ENCODE measurements at places on chromosomes 7 and 10. TPM values are rescaled to one million over a fixed set of nuclear protein-coding genes. Genes with fewer than 3 reads are reported as not detected.

GRCh38 chr7:119647286-119647685 lies 625.7 kb upstream of the KCND2 start:
- no peak for DNase-seq

DNA sequence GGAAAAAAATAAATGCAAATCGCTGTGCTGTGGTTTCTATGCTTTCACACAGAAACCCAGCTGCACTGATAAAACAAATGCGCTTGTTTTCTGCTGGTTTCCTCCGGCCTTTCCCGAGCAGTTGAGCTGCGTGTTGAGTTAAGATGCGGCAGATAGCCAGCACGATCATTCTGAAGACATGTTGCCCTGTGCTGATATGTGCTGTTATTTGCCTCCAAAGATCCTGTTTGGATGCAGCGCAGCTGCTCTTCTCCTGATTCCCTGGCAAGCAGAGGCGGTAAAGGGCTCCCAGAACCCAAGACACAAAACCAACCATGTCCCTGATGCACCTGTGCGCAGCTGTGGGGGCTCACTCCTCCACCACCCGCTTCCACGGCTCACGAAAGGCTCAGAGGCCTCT lies 225.4 kb downstream of the PAXIP1 start:
- no peak for DNase-seq

- DNase-seq: no peak
These were observed 13.4 kb downstream of the NUDT1 start for GRCh38 chr7:2255145-2256139.

DNA sequence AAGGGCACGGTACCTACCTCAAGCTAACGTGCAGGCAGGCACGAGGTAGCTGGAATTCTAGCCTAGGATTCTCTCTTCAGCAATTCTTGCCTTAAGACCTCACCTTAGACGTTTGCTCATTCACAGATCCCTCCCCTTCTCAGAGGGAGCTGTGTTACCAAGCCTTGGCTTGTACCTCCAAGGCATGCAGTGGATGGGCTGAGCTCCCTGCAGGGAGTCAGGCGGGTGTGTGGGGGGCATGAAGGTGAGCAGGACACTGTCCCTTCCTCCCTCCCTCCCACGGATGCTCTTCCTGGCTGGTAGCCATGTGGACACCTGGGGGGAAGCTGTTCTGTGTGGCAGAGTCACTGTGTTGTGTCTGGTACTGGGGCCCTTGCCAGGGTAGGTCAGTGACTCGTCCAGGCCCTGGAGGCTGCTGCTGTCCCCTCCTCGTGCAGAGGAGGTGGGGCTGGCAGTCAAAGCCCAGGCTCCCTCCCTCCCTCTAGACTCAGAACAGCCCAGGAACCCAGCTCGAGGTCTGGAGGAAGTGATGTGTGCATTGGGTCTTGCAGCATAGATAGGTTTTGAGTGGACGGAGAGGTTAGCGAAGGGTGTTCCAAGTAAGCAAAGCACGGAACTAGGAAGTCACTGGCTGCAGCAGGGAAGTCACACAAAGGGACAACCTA lies 222.2 kb upstream of the SH2B2 start:
- no peak for DNase-seq

DNA sequence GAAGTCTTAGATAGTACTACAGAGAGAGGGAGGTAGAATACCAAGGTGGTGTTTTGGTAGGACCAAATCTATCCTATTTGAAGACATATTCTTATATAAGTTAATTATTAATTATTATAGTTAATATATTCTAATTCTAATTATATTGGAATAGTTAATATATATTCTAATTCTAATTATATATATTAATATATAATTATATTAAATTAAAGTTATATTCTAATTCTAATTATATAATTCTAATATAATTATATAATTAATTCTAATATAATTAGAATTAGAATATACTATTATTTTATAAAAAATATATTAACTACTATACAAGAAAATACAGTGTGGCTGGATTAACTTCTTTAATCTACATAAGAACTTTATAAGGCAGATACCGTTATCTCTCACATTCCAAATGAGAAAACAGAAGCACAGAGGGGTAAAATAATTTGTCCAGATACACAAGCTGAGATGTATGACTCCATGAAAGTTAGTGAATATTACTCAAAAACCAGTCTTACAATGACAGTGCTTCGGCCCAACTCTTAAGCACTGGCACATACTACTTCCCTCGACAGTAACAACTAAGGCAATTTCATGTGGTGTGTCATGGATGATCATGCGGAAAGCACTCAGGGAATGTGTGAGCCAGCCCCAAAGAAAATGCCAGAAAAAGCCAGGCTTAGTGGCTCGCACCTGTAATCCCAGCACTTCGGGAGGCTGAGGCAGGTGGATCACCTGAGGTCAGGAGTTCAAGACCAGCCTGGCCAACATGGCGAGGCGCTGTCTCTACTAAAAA lies 42.6 kb downstream of the TYW1B start:
- DNase-seq: no peak

GRCh38 chr10:133229265-133230043 lies 563 bp upstream of the UTF1 start:
- no peak for DNase-seq

DNA sequence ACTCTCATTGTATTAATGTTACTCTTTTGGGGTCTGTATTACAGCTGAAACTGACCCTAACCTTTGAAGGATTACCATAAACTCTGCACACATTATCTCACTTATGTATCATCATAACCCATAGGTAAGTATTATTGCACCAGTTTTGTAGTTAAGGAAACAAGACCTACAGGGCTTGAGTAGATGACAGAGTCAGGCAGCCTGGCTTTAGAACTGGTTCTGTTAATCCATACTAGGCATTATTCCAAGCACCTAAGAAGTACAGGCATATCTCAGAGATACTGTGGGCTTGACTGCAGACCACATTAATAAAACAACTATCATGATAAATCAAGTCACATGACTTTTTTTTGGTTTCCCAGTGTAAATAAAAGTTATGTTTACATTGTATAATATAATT lies 17.1 kb upstream of the AKR1B1 start:
- DNase-seq: no peak

GRCh38 chr10:75101416-75102251 lies 9.8 kb upstream of the SAMD8 start:
- DNase-seq: no peak

DNA sequence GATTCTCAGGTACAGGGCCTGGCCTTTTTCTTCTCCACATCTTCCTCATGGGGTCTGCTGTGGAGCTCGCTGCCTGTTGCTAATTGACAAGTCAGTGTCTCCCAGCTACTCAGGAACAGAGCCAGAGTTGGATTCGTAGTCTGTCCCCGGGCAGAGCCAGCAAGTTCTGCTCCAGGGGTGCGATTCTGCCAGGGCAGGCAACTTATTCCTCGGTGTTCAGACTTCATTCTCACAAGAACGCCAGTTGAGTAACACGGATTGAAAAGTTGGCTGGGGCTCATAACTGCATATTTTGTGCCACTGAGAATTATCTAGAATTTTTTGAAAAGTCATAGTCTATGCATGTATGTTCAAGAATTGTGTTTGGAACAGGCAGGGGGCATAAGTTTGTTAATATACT lies 336.7 kb upstream of the NPVF start:
- DNase-seq: no peak

GRCh38 chr10:128575761-128576160 lies 449.5 kb upstream of the MKI67 start:
- DNase-seq: no peak

- DNase-seq: no peak
These were observed 356.5 kb upstream of the ZNF32 start for GRCh38 chr10:44004913-44005787.

GRCh38 chr7:31476073-31476745 lies 37.7 kb upstream of the ITPRID1 start:
- no peak for DNase-seq

GRCh38 chr10:70847659-70848360 lies 32.1 kb downstream of the SGPL1 start:
- DNase-seq: no peak

DNA sequence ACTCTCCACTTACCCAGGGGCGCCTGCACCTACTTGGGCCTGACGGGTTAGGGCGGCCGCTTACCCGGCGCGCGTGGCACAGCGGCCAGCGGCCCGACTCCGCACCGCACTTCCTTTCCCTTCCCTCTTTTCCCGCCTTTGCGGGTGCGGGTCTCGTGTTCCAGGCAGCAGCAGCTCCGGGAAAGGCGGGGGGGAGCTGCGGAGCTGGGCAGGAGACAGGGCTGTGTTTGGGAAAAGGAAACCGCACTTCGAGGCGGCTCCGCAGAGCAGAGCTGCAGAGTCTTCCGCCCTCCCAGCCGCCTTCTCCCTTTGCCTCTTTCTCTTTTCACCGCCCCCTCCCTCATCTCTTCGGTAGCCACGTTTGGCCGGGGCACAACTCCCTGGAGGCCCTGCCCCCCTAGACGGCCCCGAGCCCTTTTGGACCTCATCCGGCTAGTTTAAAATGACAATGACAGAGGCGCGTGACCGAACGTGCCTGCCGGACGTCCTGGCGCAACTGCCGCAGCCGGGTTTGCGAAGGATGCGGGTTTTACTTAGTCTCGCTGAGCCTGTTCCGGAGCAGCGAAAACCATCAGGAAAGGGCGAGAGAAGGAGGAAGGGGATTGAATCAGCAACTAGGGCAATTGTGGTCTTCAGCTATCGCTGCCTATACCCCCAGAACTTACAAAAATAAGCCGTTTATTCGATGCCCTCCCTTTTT lies 7.9 kb upstream of the PAX2 start:
- no peak for DNase-seq

GRCh38 chr10:99341860-99342490 lies 12.8 kb downstream of the CNNM1 start:
- DNase-seq: no peak

- DNase-seq: no peak
These were observed 5.9 kb upstream of the LDB3 start for GRCh38 chr10:86662186-86663045.

DNA sequence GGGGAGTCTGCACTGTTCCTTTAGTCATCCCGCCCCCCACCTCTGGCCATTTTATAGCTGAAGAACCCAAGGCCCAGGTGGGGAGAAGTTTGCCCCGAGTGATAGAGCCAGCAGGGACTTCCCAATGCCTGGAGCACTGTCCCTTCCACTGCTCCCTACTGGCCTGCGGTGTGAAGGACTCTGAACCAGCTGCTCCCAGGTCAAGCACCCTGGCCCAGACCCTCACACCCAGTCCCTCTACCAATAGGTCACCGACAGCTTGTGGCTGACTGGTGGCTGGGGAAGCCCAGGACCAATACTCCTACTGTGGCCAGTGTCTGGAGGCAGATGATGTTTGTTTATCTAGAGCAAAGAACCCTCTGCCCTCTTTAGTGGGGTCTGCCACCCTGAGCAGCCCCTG lies 167.9 kb downstream of the LCOR start:
- DNase-seq: no peak

DNA sequence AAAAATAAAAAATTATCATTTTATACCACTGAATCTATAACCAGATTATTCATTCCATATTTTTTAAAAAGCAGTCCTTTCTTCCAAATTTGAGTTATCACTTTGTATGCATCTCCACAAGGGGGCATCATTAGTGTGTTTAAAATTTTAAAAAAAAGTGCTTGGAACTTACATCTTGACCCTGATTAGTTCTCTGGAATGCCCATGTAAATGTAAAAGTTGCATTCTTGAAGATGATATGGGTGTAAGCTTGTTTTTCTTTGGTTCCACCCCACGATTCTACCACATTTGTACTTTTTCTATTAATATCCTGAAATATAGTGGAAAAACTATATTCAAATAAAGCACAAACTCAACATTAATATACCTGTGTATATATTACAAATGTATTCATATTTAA lies 144.9 kb downstream of the ELAPOR2 start:
- no peak for DNase-seq

- DNase-seq: no peak
These were observed 177.0 kb downstream of the REEP3 start for GRCh38 chr10:63697956-63698786.

- no peak for DNase-seq
These were observed 21.7 kb downstream of the USP6NL start for GRCh38 chr10:11589738-11590137.

GRCh38 chr7:128456255-128456725 lies 612 bp downstream of the HILPDA start:
- no peak for DNase-seq

DNA sequence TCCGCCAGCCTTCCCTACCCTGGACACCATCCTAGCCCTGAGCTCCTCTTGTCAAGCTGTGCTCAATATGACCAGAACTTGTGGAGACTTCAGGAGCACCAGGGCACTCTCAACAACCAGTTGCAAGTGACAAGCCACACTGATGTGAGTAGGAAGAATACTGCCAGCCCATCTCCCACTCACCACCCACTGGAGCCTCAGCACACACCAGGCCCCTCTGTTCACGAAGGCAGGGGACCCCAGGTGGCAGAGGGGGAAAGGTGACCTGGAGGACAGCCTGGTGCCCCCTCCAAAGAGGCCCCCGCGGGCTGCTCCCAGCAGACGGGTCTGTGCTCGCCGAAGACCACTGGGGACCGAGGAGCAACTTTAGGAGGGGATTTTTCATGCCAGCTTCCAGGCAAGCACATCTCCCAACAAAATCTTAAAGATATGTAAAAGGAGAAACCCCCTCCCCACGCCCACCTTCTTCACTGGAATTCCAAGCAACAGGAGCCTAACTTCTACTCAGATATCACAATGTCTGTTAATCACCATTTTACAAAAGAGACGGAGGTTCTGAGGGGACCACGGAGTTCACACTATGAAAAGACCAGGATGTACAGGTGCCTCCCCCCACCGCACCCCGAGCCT lies 1.0 kb downstream of the MMD2 start:
- DNase-seq: no peak

The CADPS2 gene
- 3.7 TPM for total RNA-seq

The SLC26A5 gene
- total RNA-seq: not detected

The CCM2 gene
- total RNA-seq: 39.0 TPM

The FANK1 gene
- 2.4 TPM for total RNA-seq

The NANOS1 gene
- 3.0 TPM for total RNA-seq

The MDFIC gene
- total RNA-seq: 10.1 TPM

The POLR2J gene
- total RNA-seq: 62.1 TPM
